NCI-H1417 treated with DMSO at 0.1 percent for 48 hours (cell line): ENCODE measurements at places on chromosomes 1 and 21.

GRCh38 chr1:167412920-167413319 is 105.4 kb downstream of the CD247 start:
- no peak for DNase-seq

GRCh38 chr1:201709564-201710295 is 119.2 kb upstream of the IPO9 start:
- DNase-seq: no peak

- no peak for DNase-seq
Observed at GRCh38 chr1:181919542-181919941, 142.0 kb downstream of the ZNF648 start.

GRCh38 chr1:97806996-97807520 is 113.8 kb downstream of the DPYD start:
- DNase-seq: no peak

DNA sequence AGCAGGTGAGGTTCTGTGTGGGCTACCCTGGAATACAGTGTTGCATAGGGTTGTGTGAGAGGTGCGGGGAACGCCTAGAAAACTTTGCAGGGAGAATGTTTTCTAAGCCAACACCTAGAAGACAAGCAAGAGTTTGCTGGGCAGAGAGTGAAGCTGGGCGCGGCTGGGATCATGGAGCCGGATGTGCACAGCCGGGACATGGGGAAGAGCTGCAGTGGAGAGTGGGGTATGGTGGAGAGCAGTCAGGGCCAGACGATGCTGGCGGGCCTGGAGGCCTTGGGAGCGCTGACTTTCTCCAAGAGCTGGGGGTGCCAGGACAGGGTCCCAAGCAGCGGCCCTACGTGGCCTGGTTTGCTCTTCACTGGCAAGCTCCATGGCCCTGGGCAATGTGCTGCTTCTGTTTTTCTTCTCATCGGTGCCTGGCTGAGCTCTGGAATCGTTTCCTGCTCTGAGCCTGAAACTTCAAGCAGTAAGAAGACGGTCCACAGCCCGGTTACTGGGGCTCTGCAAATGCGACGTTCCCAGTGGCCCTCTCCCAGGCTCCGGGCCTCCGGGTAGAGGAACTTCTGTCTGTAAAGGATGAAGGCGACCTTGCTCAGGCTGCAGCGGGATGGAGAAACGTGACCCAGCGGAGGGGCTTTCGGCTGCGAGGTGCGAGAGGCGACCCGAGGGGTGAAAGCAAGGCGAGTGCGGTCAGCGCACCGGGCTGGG is 51.9 kb upstream of the CD34 start:
- DNase-seq: no peak

DNA sequence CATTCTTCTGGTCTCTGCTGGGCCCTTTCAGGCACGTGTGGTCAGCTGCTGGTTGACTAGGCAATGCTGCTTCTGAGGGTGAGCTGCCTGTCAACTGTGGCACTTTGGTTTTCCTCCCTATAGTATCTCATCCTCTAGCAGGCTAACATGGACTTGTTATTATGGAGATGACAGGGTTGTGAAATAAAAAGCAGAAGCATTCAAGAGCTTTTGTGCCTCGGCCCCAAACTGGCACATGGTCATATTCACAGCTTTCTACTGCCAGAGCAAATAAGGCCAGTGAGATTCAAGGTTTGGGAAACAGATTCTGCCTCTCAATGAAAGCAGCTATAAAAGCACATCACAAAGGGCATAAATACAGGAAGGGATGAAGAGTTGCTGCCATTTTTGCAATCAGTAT is 1.6 kb upstream of the ZNF124 start:
- DNase-seq: no peak

DNA sequence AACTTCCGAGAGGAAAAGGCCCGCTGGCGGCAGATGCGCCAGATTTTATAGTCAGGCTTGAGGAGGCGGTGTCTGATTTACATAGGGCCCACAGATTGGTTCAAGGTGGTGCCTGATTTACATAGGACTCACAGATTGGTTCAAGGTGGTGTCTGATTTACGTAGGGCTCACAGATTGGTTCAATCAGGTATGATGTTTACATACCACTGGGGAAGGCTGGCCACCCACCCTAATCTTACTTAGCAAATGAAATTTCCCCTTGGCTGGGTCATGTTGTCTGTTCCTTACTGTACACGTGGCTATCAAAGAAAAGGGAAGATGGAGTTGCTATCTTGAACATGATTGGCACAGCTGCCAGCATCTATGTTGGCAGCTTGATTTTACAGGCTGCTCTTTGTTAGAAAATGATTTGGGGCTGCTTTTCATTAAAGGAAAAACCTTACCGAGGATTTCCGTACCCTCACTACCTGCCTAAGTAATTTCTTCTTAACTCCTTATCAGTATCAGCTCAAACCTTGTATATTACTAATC is 96.3 kb downstream of the SETD4 start:
- no peak for DNase-seq

GRCh38 chr1:40849801-40850592 is 12.2 kb downstream of the CITED4 start:
- no peak for DNase-seq

DNA sequence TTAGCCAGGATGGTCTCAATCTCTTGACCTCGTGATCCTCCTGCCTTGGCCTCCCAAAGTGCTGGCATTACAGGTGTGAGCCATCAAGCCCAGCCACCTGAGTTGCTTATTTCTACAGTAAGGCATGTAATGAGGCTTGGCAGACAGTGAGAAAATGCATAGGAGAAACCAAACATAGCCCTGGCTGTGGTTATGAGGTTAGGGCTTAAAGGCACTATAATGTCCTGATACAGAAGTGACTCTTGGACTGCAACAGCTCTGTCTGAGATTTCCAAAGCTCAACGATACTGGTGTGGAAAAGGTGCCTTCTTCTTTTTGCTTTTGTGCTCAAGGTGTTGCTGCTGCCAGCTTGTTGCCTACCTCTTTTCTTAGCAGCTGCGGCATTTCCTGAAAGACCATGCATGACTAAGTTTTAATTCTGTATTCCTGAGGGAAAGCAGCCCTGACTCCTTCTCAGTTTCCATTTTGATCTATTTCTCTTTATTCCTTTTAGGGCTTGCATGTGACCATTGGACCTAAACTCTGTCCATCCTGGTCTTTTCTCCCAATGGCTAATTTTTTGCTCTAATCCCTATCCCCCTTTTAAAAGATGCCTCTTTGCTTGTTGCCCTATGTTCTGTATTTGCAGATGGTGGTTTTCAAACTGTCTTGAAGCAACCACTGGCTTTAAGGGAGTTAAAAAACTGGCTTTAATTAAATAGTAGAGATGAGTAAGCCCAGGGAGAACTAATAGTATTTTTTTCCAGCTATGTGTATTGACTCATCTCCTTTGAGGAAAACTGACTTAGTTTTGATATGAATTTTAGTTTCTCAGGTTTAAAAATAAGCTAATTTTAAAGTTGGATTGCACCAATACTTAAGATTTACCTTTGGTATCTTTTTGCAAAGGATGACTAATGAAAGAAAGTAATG is 70.3 kb downstream of the KIF1B start:
- DNase-seq: no peak

DNA sequence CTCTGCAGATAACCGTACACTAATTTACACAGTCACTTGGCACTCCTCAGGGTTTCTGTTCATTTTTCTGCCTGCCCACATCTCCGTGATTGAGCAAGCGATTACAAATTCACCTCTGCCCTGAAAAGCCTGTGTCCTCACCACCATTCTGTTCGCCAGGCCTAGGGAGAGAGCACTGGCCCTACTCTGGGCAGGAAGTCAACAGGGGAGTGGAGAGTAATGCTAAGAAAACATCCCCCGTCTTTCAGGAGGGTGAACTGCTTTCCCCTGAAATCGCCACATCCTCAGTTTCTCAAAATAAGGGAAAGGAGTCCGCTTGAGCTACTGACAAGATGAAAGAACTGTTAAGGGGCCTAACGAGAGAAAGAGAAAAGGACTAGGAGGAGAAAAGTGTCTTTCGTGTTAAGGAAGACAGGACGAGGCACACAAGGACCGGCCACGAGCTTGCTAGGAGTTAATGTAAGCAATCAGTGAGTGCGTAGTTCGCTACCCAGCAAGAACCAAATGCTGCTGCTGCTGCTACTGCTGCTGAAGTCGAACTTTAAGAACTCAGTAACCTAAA is 632 bp downstream of the PEX19 start:
- DNase-seq: no peak

DNA sequence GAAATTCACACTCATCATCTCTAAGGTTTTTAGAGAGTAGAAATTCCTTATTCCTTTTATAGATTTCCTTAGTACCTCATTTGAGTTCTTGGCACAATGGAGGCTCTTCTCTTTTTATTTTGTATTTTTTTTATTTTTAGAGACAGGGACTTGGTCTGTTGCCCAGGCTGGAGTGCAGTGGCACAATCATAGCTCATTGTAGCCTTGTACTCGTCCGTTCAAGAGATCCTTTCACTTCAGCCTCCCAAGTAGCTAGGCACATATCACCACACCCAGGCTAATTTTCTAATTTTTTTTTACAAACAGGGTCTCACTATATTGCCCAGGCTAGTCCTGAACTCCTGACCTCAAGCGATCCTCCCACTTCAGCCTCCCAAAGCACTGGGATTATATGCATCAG is 29.6 kb downstream of the RGL1 start:
- no peak for DNase-seq

DNA sequence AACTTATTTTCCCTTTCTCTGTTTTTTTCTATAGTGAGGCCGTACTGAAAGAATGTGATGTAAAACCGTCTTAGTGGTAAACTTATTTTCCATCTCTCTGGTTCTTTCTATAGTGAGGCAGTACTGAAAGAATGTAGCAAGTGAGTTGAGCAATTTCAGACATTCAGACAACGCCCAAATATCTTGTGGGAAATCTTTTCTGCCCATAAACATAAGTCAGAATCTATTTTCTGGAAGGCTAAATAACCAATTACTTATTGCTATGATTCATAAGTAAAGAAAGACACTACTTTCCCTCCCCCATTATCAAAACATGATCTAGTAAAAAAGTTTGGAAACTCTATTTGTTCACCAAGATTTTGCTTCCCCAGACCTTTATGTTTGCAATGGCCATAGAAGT is 18.8 kb upstream of the SCCPDH start:
- DNase-seq: no peak

DNA sequence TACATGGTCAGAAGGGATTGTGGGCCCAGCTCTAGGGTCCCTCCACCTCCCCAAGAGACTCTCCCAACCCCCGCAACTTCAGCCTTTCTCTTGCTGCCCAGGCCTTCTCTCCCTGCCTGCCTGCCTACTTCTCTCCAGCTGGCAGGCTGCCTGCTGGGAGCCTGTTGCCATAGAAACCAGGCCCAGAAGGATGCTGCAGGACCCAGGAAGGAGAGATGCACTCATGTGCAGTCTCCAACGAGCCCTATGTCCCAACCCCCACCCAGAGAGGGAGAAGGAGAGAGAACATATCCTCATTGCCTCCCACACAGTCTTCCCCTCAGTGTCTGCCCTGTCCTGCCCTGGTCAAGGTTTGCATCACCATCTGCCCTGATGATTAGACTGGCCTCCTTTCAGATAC is 10.8 kb upstream of the SMIM12 start:
- no peak for DNase-seq

DNA sequence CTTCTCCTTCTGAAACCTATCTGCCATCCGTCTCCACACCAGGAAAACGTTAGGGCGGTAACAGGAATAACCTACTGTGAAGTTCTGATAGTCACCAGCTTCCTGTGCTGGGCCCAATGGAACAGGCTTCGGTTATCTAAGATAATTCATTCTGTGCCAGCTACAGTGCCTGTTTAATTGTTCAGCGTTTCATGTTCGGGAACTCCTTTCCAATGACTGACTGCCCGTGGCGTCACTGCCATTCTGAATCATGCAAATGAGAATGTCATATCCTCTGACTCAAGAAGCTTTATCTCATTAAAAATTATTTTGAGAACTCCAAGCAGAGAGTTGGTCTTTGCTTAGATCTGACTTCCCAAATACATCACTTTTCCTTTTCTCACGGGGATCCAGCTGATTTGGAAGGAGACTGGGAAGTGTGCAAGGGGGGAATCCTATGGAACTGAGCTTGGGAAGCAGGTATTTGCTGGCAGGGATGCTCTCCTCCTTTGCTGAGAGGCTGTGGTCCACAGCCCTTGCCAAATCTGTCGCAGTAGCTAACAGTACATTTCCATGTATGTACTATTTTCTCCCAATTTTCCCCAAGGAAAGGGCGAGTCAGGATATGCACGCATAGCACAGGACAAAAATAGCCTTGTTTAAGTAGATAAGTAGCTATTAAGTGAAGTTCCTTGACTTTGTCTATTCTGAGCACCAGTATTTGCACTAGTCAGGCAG is 358.7 kb downstream of the LTN1 start:
- DNase-seq: no peak

DNA sequence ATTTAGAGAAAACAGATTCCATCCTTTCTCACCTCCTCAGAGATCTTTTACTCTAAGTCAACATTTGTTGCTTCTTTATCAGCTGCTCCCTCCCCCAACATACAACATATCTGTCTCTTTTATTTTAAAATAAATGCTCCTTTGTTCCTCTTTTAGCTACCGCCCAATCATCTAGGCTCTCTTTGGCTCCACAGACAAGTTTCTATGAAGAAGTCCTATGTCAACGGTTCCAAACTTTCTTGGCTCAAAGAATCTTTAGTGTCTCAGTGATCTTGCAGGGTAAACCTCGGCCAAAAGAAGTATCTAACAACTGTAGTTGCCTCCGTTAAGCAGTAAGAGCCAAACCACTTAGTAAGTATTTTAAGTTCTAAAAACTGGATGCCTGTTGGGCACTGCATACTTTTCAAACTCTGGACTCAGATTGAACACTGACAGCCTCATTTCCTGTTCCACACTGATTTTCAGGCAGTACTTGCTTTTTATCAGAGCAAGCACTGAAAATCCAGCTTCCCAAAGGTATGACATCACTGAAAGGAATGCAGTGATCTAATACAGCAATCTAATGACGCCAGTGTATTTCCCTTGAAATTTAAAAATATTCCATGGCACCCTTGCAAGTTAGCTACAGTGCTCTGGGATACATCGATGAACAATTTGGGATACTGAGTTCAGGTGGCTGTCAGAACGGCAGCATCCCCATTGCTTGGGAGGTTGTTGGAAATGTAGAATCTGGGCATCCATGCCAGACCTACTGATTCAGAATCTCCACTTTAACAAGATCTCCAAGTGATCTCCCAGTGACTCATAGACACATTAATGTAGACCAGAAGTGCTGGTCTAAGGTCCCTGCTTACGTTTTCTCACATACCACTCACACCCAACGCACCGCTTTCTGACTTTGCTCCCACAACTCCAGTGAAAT is 26.8 kb downstream of the EGLN1 start:
- DNase-seq: no peak

GRCh38 chr1:200252531-200252930 is 157.3 kb downstream of the ZNF281 start:
- DNase-seq: no peak

GRCh38 chr1:74005533-74005932 is 192.4 kb downstream of the LRRIQ3 start:
- DNase-seq: no peak
